Esophagus squamous epithelium (tissue), 5 donors: ENCODE measurements at places on chromosomes 5 and 9.

DNA sequence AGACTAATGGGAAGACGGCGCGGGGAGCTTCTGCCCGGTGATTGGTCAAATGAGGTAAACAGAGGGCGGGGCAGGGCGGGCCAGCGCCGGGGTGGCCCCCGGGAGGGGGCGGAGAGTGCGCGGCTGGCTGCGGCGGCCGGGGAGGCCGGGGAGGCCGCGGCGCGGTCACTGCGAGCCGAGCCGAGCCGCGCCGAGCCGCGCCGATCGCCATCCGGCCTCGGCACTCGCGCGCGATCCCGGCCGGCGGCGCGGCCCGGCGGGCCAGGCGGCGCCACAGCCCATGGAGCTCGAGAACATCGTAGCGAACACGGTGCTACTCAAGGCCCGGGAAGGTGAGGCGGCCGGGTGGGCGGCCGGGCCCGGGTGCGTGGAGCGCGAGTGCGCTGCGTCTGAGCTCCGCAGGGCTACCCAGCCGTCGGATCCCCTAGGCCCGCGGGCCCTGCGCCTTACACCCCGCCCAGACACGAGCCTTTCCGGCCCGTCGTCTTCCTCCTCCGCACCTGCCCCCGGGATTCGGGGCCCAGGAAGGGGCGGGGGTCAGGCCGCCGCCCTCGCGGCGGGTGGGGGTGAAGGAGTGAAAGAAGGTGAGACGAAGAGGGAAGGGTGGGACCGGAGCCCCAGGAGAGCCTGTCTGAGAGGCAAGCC lies at the start of gene GRK6:
GRK6 (plus strand) TSS at position 111 of the 645 bp plus-strand sequence; CDS start at position 281, 170 bp downstream.
- no peak for DNase-seq

GRCh38 chr5:128237000-128237399 lies 153.4 kb downstream of the SLC12A2 start:
- DNase-seq, result no peak

DNA sequence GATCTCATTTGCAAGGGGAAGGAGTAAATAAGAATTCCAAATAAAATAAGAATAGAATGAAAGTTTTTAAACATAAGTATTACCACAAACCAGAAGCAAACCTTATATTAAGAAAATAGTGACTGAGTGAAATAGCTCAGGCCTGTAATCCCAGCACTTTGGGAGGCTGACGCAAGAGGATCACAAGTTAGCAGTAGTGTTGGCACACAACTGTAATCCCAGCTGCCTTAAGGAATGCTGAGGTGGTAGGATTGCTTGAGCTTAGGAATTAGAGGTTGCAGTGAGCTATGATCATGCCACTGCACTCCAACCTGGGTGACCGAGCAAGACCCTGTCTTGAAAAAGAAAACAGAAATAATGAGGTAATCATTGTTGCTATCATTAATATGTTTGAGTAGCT lies 47.0 kb downstream of the APC start:
- no peak for DNase-seq

DNA sequence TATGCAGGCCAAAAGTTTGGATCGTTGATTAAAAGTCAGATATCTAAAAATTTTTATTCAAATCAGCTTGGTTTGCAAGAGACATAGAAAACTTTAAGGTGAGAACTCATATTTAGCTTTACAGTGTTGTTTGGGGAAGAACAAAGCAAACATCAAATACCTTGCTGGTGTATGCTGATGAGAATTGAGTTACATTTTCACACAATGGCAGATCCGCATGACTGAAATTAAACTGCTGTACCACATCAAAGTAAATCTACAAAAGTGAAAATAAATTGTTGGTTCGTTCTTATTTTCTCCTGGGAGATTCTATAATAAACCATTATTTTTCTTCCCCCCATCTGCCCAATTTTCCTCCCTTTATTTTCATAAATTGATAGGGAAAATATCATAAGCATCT lies 198.2 kb upstream of the PCSK5 start:
- DNase-seq, result no peak

DNA sequence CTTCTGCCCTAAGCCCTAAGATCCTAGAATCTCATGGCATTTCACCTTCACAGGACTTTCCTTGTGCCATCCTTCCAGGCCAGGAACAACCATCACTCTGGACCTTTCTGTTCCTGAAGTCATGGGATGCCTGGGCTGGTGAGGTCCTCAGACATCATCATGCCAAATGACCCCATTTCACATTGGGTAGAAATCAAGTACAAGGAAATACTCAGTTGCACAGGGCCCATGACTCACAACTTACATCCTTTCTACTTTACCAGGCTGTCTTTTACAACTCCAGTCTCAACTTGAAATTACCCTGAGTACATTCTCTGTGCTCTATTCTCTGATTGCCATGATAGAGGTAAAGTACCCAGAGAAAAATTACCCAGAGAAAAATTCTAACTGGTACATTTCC lies 167.1 kb downstream of the PIK3R1 start:
- DNase-seq, result no peak

DNA sequence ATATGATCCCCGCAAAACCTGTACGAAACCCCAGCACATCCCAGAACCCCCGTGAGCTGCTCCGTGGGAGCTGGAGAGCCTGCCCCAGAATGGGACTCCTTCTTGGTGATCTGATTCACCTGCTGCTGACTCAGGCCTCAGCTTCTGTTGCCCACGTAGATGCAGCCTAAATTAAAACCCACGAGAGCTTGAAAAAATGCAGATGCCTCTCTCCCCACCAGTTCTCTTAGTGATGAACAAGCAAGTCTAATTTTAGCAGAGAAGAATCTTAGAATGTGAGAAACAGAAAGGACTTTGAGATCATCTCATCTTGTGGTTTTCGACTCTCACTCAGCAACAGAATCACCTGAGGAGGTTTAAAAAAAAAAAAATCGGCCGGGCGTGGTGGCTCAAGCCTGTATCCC lies 57.6 kb downstream of the TMOD1 start:
- no peak for DNase-seq

DNA sequence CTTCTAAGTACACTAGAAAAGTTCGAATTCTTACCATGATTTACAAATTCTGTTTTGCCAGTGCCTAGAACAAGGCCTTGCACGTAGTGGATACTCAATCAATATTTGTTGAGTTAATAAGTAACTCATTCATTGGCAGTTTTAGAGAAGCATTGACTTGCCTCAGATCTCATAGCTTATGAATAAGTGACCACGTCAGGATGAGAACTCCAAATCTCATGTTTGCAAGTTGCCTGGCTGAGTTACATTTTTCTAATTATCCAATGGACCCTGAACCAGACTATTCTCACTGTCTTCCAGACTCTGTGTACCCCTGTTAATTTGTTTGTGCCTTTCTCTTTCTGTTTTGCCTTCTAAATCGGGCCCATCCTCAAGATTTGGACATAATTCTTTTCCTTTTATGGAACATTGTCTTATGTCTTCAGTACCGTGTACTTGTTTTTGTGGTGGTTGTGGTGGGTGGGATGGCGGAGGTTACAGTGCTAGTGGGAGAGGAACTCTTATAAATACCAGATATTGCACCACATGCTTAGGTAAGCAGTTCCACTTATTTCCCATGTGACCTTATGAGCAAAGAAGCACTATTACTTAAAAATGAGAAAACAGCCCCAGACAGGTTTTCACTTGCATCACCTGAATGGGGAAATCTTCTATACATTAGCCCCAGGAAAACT lies 96.3 kb downstream of the UNC13B start:
- no peak for DNase-seq

GRCh38 chr9:100167176-100167575 lies 68.1 kb downstream of the INVS start:
- no peak for DNase-seq

GRCh38 chr5:155064580-155064979 lies 51.0 kb downstream of the KIF4B start:
- DNase-seq, result no peak

DNA sequence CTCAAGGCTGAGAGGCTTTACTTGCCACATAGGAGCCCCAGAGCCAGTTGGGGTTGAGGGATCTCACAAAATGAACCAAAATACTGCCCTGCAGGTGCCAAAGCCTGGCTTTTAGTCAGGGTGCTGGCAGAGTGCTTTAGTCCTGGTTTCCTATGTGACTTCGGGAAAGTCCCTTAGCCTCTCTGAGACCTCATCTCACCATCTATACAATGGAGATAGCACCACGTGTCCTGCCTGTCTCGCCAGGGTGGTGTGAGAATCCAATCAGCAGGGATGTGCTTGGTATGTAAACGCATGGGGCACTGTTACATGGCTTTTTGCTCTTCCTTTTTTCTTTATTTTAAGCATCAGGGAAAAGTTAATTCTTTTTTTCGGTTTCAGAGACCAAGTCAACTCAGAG lies 68.3 kb downstream of the SHB start:
- DNase-seq, result no peak

DNA sequence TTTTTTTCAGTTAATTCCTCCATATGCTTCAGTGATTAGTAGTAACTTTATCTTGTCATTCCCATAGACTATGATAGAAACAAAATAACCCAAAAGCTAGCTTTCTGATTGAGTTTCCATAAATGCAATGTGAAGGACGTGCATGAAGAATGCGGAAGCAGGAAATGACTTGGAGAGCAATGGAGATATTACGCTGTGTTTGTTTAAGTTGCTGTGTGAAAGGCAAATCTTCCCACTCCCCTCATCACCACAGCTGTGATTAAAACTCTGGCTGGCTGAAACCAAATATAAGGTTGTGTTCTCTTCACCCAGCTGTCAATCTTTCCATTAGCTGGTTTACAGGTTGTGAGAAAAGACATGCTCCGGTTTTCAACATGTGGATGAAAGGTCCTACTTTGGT lies 83.9 kb downstream of the NR2F1-AS1 start:
- DNase-seq, result no peak

- no peak for DNase-seq
Observed at GRCh38 chr5:157072508-157072907, 13.6 kb upstream of the HAVCR1 start.

DNA sequence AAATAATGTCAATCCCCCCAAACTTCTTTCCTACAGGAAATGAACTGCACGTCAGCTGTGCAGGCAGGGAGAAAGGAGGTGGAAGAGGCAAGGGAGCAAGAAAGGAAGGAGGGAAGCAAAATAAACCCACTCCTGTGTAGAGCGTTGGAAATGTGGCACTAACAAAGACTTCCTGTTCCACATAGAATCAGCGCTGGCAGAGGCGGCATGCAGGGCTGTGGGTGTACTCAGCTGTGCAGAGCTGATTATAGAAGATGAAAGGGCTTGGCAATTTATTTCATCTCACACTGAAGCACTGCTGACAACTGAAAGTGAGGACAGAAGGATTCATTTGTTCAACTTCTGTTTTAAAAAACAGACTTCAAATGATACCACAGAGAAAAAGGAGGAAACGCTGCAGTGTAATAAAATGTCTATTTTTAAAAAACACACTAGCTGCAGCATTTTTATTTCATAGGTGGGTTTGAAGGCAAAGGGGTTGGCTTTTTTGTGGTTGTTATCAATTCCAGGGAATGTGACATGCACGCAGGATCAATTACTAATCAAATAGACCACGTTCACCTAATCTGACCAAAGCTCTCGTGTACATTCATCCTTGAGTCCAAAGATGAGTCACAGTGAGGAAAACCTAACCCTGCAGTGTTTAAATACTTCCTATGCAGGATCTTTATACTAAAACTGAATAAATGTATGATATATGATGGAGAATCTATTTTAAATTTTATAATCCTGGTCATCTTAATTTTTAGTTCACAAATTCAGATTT lies 583.5 kb downstream of the ZNF608 start:
- no peak for DNase-seq
